ENCODE measurements at places on chromosomes 1 and 21.

- DNase-seq, result no peak
Observed at GRCh38 chr1:196897158-196897828, 9.4 kb downstream of the CFHR4 start.

- no peak for DNase-seq
Observed at GRCh38 chr1:153293480-153293775, 19.3 kb downstream of the PGLYRP3 start.

DNA sequence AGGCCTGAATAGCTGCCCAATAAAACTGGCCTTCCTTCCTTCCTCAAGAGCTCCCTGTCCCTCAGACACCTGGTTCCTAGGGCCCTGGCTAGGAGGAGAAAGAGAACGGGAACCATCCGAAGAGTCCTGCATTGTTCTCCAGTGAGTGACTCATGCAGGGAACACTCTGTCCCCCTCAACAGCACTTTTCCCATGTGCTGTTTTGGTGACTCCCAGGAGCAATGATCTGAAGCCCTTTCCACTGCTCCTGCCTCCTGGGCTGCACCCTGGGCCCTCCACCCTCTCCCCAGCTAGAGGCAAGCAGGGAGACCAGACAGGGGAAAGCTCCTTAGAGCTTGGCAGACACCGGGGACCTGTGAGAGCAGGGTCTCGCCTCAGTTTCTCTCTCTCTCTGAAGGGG, 18.9 kb downstream of the TNNT2 start:
- DNase-seq, result no peak

GRCh38 chr21:35273333-35273732, 224.2 kb upstream of the RUNX1 start:
- no peak for DNase-seq

DNA sequence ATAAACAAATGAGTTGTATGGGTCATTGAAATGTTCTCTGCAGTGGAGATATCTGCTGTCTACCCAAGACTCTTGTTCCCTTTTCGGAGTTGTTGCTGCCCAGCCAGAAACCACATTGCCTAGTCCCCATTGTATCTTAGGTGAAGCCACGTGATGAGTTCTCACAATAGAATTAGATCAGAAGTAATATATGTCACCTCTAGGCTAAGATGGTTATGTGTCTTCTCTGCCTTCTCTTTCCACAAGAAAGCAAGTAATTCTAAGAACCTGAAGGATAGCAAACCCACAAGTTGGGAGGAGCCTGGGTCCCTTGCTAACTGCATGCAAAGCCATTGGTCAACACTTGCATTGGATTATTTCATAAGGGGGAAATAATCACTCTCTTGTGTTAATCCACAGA, 76.6 kb downstream of the ADCY10 start:
- DNase-seq, result no peak

GRCh38 chr21:26587736-26588201, 14.7 kb upstream of the CYYR1 start:
- no peak for DNase-seq

- DNase-seq, result no peak
Observed at GRCh38 chr1:181036107-181036836, 2.5 kb downstream of the MR1 start.

GRCh38 chr1:66217021-66217420, 316.9 kb upstream of the SGIP1 start:
- DNase-seq, result no peak

GRCh38 chr21:29092102-29092959, 18.9 kb upstream of the CCT8 start:
- DNase-seq, result no peak

- no peak for DNase-seq
Observed at GRCh38 chr21:42392731-42393442, 3.0 kb downstream of the TMPRSS3 start.

DNA sequence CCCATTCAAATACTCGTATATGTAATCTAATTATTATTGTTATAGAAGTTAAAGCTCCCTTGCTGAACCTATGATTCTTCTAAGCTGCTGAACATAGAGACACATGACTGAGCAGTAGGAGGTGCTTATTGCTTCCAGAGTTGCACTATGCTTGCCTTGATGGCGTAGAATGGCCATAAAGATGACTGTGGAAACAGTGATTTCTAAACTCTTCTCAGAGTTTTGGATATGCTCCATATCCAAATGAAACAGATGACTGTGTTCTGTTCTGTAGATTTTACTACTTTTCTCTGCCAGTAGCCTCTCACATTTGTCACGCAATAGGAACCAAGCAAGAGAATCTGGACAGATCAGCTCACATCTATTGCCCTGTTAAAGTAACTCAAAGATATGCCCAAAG, 88.1 kb upstream of the CACYBP start:
- DNase-seq, result no peak

- DNase-seq, result no peak
Observed at GRCh38 chr1:103142461-103142860, 34.1 kb upstream of the COL11A1 start.

GRCh38 chr1:191575180-191575579, 583.1 kb upstream of the RGS18 start:
- no peak for DNase-seq

GRCh38 chr1:150332651-150333290, 11.4 kb downstream of the PRPF3 start:
- no peak for DNase-seq

DNA sequence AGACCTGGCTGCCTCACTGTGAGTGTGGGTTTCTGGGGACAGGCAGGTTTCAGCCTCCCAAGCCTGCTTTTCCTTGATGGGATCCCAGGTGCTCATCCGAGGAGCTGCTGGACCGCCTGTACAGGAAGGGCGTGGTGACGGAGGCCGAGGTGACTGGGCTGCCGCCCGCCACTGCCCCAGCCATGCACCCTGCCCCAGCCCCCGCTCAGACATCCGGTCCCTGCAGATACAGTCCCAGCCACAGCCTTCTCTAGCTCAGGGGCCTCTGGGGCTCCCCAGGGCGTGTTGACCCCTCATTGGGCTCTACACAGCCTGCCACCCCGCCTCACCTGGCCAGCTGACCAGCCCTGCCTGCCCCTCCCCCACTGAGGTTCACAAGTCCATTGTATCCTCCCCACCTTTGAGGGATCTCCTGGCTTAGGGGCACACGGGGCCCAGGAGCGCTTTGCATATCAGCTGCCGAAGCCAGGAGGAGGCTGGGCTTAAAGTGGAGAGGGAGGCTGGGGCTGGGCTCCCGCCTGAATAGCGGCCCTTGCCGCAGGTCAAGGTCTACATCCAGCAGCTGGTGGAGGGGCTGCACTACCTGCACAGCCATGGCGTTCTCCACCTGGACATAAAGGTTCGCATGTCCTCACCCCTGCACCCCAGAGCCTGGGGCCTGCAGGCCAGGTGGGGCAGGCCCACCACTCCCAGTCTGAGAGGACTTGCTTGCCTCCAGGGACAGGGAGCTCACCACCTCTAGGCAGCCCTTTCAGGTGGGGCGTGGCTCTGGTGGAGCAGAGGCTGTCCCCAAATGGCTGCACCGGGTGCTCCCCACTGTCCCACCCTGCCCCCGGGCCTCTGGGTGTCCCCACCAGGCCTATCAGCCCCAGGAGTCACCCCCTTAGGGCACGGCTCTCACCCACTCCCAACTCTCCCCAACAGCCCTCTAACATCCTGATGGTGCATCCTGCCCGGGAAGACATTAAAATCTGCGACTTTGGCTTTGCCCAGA, 38.5 kb downstream of the TRIM11 start:
- DNase-seq, result peak; percentile 8

GRCh38 chr21:39456665-39457064, 4.9 kb downstream of the SH3BGR start:
- no peak for DNase-seq

- DNase-seq, result no peak
Observed at GRCh38 chr1:96772972-96773371, 51.4 kb downstream of the PTBP2 start.

DNA sequence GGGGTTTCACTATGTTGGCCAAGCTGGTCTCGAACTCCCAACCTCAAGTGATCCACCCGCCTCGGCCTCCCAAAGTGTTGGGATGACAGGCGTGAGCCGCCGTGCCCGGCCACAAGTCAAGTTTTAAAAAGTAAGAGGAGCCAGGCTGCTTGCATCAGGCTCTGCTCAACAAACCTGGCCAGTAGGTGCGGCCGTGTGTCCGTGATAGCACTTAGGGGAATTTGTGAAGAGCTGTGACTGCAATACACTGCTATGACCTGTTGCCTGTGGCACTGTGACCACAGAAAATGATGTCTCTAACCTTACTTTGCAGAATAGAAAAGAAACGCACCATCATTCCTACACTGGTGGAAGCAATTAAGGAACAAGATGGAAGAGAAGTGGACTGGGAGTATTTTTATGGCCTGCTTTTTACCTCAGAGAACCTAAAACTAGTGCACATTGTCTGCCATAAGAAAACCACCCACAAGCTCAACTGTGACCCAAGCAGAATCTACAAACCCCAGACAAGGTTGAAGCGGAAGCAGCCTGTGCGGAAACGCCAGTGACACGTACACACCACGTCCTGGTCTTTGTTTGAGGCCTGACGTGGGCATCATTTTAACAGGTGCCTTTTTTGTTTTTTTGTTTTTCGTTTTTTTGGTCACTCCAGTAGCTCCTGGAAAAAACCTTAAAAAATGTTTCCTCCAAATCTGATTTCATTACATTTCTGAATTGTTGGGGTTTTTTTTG, 16.7 kb downstream of the C1orf174 start:
- DNase-seq, result no peak

GRCh38 chr1:164712131-164713036, 153.4 kb downstream of the PBX1 start:
- no peak for DNase-seq

DNA sequence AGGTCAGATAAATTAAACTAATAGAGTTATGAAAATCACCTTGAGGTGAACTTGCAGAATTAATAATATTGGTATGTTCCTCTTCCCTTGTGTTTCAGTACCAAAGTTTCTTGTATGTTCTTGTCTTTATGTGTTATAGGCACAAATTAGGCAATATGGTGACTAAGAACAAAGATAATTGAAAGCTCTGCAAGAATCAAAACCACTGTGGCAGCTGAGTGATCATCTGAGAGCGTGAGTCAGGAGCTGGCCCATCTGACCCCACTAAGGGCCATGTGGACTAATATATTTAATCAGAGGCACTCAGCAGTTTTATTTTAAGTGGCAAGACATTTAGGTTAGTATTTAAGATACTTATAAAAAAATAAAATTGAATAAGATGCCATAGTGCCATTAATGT, 12.8 kb upstream of the CASQ2 start:
- DNase-seq, result no peak

DNA sequence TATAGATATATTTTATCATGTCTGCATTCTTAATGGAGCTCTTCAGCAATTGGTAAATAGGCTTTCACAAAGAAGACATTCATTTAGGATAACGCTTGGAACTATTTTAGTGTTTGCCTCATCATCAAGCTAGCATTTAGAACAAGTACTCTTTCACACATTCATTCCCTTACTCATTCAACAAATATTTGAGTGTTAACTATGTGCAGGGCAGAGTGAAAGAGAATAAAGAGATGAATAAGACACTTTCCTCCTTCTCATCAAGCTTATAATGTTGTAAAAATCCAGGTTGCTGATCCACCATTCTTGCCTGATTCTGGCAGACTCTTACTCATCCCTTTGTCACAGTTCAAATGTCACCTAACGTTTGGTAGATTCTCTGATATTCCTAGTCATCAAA, 386.3 kb upstream of the BEND5 start:
- no peak for DNase-seq
